Hematopoietic multipotent progenitor cell treated with erythropoietin and hydrocortisone succinate and interleukin-3 and kit ligand, for 6 days (in vitro differentiated cells): ENCODE measurements at places on chromosomes 3 and 15.

DNA sequence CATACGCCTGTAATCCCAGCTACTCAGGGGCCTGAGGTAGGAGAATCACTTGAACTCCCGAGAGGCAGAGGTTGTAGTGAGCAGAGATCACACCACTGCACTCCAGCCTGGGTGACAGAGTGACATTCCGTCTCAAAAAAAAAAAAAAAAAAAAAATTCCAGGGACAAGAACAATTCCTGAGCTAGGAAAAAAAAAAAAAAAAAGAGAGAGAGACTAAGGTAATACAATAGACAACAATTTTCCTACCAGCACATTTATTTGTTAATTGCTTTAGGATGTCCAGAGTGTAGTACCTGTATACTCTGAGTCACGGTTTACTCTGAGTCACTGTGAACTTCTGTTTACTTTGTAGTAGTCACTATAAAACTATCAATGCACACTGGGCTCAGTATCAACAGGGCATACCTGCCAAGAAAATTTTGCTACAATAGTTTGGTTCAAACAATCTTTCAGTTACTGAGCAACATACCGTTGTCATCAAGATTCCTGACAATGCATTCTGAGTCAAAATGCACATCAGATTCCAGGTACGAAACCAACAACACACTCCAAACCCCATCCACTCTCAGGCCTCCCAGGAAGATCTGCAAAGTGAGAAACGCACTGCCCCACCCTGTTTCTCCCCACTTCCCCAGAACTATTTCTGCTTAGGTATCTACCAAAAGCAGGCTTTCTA, 28.3 kb downstream of the IGF2BP2 start:
- no peak for DNase-seq

DNA sequence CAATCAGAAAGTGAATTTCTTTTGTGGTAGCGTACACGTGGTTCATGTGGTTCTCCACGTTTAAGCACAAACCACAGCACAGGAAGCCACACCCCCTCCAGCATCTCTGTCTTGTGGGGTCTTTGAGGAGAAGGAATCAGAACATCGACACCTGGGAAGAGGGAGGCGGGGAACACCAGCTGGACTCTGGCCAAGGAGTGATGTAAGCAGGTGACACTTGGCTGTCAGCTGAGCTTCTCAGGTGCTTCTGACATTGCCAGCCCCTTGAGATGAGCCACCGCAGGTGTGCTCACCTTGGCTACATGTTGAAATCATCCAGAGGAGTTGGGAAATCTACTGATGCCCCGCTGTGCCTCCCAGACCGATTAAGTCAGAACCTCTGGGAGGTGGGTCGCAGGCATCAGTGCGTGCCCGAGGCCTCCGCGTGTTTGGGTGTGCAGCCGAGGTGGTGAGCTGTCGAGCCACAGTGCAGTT, 85.0 kb downstream of the FAM81A start:
- peak; percentile 32 for DNase-seq

- DNase-seq = no peak
These were observed 297.9 kb downstream of the GABRG3 start for GRCh38 chr15:27268923-27269322.

DNA sequence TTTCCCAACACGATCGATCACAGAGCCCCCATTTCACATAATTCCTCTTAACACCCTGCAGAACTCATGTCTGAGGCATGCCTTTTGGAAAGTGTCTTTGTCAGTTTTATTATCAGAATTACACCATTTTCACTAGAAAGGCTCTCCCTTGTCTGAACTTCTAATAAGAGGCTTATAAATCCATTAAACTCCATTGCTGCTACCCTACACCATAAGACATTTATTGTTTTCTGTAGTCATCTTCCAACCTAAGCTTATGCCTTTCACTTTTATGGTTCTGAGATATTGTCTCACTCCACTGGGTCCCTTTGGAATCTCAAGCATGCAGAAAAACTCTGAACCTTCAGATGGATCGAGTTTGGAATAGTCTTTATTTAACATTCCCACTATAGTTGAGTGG, 50.2 kb upstream of the TPM1 start:
- DNase-seq = no peak

- DNase-seq = no peak
These were observed 11.6 kb downstream of the NT5DC2 start for GRCh38 chr3:52521881-52522650.

GRCh38 chr3:45873638-45874037, 12.7 kb upstream of the CCR9 start:
- no peak for DNase-seq

GRCh38 chr15:101615986-101616848, 36.0 kb downstream of the TM2D3 start:
- DNase-seq = no peak

- DNase-seq = peak; percentile 98
These were observed 21.6 kb downstream of the IFT122 start for GRCh38 chr3:129461461-129462146.

- DNase-seq = no peak
These were observed 95.7 kb downstream of the NSUN3 start for GRCh38 chr3:94158512-94158911.

DNA sequence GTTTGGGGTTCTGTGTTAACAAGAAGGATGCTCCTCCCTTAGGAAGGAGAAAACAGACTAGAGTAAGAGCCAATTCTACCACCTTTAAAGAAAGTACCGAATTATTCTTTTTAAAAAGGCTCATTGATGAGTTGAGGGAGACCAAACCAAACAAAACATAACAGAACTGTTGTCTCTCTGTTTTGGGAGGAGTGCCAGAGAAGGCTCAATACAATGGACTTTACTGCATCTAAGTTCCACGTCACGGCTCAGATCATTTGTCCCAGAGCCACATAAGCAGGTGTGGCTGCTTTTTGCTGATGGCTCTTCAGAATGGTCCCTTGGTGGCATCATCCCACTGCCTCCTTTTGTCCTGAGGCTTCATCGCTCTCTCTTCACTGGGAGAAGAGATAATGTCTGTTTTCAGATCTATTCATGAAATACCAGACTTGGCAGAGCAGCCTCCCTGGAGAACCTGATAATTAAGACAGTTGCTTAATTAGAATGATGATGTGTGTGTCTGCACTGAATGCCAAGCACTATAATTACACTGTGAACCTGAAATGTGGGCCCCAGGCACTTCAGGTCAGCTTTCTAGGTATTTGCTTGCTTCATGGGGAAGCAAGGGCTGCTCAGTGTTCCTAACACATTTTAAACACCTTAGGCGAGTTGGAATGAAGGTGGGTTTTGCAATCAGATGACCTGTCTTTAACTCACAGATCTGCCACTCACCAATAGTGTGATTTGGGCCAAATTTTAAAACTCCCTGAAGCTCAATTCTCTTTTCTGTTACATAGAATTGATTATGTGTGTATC, 335.2 kb upstream of the MCTP2 start:
- DNase-seq = no peak

- DNase-seq = no peak
These were observed 613.3 kb upstream of the GOLIM4 start for GRCh38 chr3:168709073-168709472.

DNA sequence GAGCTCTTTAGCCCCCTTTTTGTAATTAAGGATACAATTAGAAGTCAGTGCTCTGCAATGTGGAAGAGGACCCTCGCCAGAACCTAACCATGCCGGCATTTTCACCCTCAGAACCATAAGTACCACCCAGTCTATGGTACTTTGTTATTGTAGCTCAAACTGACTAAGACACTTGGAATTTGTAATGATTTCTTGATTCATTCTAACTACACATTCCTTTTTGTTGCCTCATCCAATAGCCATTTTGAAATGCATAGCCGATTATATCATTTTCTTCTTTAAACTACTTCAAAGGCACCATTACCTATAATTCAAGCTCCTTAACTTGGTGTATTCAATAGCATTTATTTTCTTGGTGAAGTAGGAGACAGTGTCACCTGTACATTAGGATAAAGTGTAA, 61.4 kb downstream of the GLB1 start:
- DNase-seq = no peak

GRCh38 chr3:178181088-178181487, 355.1 kb upstream of the KCNMB2 start:
- no peak for DNase-seq

DNA sequence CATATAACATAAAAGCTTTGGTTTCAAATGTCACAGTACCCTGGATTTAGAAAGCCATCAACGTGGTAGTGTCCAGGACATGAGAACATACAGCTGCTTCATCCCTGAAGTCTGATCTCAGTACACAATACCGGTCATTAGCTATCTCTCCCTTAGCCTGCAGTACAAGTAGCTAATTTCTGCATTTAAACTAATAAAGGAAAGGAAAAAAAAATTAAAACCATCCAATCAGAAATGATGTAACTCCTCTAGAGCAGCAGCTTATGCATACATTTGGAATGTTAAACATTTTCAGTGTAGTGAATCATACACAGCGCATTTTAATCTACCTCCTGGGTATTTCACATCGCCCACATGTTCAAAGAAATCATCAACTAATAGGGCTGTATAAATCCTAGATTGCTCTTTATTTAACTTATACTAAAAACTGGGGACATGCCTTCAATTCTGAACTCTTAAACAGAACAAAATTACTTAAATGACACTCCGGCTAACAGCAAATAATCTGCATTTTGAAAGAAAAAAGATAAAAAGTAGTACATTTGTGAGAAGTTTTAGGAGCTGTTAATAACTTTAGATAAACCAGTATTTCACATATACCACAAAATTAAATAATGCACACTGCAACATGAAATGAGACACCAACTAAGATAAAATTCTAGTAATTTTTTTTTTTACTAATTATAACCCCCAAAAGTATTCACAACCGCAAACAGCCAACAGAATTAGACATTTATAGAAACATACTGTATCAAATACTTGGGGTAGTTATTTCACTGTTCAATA, 3.7 kb downstream of the IGF2BP2 start:
- peak; percentile 52 for DNase-seq

- DNase-seq = no peak
These were observed 58.9 kb upstream of the ACTC1 start for GRCh38 chr15:34854232-34854631.

- no peak for DNase-seq
These were observed 1.5 kb downstream of the ACAD11 start for GRCh38 chr3:132657869-132658747.

DNA sequence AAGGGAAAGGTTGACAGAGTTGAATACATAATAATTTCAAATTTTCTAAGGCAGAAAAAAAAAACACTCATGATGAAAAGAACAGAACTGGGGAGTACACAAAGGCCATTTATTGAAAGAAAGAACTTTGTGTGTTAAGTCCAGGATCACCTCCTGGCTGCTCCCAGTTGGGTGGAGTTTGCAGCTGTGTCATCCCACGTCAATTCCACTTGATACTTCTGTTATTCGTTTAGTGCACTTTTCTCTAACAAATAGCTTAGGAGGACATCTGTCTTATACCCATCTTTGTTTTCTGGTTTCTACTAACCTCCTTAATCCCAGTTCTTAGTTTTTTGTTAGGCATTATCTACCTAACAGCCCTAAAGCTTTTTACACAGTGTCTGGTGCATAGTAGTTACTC, 44.7 kb downstream of the SGO1 start:
- DNase-seq = no peak

DNA sequence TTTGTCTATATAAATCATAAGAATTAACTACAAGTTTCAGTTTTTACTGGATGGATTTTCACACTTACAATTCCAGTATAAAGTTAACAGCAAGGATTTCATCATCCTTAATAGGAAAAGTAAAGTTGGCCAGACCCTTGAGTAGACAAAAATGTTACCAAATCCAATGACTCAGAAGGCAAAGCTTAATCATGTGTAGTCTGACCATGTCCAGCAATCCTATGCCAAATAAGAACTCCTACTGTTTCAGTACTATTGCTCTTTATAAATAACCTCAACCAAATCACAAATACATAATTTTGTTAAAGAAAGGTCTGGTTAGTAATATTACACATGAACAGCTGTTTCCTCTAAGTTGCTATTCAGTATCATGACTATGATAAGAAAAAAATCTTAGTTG, 35.0 kb downstream of the PLOD2 start:
- DNase-seq = no peak

DNA sequence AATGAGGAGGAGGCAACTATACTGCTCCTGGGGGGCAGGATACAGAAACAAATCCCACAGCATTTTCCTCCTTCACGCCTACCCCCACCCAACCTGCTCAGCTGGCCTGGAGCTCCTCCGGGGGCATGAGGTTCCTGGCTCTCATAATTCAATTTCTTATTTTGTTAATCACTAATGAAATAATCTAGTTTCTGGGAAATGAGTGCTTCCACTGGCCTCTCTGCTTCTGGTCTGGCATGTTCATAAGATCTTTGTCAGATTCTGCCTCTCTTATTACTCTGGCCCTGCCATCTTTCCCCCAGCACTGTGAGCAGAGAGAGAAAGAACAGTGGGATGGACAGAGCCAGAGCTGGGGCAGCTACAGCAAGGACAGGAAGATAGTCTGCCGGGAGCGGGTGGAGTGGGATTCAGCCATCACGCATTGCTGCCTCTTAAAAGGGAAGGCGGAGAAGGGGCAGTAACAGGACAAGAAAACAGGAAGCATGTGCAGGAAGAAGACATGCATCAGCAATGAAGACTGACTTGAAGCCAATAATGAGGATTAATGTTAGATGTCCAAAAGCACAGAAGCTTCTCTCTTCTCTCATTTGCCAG, 13.6 kb downstream of the RPAP1 start:
- no peak for DNase-seq

- no peak for DNase-seq
These were observed 34.1 kb downstream of the SHC4 start for GRCh38 chr15:48929661-48930060.

DNA sequence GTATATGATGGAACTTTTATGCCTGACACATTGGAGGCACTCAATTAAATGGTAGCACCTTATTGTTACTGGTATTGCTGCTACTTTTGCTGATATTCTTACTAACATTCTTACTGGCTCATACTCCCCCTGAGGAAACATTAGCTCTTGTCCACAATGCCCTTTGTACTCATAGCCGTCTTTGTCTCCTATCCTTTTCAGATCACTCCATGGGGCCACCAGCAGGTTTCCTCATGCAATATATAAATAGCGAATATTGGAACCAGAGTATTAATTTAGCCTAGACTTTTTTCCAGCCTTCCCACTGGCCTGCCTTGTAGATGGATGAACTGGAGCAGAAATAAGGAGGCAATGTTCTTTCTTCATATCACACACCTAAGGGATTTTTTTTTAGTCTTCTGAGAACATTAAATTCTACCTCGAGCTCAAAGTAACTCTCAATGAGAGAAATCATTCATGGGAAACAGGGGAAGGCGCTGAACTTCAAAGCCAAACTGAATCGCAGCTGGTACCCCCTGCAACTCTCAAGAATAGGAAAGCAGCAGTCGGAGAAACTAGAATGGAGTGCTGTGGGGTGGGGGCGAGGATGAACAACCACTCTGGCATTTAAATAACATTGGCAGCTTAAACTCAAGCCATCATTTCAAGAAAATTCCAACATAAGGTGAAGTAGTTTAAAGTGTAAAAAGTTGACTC, 300.3 kb downstream of the TAFA4 start:
- no peak for DNase-seq

- DNase-seq = peak; percentile 32
These were observed 28.5 kb downstream of the DNAJC13 start for GRCh38 chr3:132445817-132446216.

- DNase-seq = peak; percentile 54
These were observed 21.2 kb downstream of the MYO9A start for GRCh38 chr15:72096796-72097195.
